ENCODE measurements at places on chromosomes 6 and 20.

DNA sequence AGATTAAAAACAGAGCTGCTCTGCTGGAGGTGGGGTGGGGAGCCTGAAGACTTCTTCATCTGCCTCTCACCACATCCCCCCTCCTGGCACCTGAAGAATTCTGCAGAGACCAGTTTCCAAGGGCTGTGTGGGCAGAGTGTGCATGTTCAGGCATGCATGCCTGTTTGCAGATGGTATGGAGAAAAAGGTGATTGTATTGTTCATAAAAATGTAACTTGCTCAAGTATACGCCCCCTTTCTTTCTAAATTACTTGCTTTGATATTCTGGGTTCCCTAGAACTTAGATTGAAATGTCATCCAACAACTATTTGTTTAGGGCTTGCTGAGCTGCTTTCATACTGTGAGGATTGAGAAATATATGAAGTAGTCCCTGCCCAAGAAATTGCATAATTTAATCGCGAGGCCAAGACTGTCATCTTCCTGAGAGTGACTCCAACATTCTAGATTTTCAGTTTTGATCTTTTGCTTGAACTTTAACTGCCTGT is 83.6 kb downstream of the LCA5 start:
- no peak for DNase-seq

DNA sequence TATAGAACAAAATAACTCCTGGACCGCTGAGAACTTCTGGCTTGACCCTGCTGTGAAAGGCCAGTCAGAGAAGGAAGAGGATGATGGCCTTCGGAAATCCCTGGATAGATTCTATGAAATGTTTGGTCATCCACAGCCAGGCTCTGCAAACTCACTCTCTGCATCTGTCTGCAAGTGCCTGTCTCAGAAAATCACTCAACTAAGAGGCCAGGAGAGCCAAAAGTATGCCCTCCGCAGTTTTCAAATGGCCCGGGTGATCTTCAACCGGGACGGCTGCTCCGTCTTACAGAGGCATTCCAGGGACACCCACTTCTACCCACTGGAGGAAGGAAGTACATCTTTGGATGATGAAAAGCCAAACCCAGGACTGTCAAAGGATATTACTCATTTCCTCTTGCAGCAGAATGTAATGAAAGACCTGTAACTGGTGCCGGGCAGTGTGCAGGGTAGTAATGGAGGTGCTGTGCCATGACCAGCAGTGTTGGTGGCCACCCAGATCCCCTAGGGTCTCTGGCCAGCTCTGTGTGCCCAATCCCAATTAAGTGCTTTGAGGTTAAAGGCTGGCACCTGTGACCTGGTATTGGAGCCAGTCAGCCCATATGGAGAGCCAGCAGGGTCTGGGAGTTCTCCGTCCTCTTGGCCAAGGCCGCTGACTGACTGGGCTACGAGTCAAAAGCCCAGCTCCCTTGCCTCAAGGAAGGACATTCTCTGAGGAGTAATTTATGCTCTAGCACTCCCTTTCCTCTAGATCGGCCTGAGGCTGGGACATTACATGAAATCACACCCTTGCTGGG is 87.1 kb downstream of the TRMT6 start:
- DNase-seq, result no peak

DNA sequence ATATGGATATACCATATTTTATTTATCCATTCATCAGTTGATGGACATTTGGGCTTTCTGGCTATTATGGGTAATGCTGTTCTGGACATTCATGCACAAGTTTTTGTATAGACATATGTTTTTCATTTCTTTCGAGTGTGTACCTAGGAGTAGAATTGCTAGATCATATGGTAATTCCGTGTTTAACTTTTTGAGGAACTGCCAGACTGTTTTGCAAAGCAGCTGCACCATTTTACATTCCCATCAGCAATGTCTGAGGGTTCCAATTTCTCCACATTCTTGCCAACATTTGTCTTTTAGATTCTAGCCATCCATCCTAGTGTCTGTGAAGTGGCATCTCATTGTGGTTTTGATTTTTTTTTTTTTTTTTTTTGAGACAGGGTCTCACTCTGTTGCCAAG is 20.8 kb downstream of the SRC start:
- DNase-seq, result no peak

GRCh38 chr6:4388675-4389074 is 253.3 kb upstream of the ECI2 start:
- DNase-seq, result no peak

GRCh38 chr6:25882051-25882496 is 8.0 kb upstream of the SLC17A3 start:
- peak; percentile 68 for DNase-seq

DNA sequence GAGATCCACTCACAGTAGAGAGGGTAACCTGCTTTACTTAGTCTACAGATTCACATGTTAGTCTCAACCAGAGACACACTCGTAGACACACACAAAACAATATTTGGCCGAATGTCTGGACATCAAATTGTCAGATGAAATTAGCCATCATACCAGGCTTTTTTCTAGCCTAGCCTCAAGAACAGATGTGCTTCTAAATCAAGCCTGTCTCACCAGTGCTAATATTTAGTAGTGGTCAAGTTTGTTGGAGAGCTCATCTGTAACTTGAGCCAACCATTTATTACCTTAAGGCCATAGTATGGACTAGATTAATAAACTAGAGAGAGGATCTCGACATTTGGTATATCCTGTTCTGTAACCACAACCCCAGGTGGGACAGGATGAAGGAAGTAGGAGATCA is 1118.8 kb upstream of the MAP3K7 start:
- DNase-seq, result no peak

DNA sequence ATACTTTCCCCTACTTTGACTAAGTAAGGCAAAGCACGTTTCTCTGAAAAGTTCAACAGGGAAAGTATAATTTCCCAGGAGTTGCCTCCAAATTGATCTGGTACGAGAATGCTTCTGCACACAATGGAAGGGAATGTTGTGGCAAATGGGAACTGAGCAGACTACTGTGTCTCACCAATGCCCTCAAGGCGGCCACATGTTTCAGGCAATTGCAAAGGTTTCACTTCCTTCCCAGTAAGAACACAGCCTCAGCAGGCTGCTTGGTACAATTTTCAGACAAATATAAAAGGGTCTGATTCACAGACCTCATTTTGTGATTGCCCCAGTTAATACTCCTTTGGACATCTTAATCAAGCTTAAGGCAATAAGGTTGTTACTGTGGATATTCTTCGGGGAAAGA is 71.2 kb downstream of the KIAA0319 start:
- no peak for DNase-seq

DNA sequence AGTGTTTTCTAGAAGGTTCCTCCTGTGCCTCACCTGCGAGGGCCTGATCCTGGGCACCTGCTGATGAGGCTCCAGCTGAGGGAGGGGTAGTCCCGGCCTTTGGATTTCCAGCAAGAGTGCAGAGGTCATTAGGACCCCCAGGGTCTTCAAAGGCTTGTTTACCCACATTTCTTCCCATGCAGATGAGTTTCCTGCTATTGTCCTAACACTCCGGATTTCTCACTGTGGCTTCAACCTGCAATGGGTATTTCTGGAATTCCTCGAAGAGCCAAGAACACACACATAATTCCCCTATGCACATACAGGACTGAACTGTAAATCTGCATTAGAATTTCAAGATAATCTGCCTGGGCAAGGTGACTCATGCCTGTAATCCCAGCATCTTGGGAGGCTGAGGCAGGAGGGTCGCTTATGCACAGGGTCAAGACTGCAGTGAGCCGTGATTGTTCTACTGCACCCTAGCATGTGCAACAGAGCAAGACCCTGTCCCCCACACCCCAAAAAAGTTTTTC is 53.9 kb downstream of the ADNP start:
- DNase-seq, result no peak

DNA sequence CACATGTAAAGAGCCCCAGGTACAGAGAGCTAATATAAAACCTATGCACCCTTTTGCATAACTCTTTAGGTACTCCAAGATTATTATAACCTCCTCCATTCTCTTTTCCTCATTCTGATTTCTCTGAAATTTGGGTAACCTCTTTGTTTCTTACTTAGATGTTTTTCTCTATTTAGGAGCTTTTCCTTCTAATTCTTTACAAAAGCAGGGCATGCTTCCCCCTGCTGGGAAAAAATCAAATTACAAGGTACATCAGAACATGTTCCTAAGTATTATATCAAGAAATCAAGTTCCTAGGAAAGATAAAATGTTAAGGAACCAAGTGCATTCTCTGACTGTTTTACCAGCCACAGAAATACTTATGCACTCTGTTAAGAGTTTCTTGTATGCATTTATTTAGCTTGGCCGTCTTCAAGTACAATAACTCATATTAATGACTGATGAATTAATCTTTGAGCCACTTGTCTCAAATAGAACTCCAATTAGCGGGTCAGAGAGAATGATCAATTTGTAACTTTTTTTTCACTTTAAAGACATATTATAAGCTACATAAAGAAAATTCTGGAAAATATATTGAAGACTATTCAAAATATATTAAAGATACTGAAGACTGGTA is 2.1 kb downstream of the KHDRBS2 start:
- DNase-seq, result no peak

DNA sequence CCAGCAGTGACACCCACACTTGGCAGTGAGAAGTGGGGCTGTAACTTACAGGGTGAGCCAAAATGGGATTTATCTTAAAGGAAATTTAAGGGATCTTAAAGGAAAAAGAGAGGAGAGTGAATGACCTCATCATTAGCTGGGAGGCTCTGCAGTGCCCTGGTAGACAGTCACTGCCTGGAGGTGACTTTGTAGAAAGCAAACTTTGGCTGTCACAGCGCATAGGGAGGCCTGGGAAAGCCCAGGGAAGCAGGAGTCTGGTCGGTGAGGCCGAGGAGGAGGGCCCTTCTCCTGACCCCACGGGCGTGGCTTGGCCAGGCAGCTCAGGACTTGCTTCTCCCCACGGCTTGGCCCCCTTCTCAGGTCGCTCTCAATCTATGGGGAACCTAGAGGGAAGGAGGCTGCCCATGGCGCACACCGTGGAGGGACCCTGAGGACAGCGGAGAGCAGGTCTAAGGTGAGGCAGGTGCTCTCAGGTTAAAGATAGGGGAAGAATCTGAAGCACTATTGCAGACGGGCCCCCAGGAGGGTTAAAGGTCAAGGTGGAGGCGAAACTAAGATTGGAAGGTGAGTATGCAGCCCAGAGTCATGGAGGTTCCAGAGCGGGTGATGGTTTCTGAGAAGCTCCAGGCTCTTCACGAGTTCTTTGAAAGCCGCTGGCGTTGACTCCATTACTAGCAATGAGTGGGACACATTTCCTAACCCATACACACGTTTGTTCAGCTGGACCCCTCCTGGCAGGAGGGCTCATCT is 15.6 kb upstream of the RIPK1 start:
- DNase-seq, result no peak

DNA sequence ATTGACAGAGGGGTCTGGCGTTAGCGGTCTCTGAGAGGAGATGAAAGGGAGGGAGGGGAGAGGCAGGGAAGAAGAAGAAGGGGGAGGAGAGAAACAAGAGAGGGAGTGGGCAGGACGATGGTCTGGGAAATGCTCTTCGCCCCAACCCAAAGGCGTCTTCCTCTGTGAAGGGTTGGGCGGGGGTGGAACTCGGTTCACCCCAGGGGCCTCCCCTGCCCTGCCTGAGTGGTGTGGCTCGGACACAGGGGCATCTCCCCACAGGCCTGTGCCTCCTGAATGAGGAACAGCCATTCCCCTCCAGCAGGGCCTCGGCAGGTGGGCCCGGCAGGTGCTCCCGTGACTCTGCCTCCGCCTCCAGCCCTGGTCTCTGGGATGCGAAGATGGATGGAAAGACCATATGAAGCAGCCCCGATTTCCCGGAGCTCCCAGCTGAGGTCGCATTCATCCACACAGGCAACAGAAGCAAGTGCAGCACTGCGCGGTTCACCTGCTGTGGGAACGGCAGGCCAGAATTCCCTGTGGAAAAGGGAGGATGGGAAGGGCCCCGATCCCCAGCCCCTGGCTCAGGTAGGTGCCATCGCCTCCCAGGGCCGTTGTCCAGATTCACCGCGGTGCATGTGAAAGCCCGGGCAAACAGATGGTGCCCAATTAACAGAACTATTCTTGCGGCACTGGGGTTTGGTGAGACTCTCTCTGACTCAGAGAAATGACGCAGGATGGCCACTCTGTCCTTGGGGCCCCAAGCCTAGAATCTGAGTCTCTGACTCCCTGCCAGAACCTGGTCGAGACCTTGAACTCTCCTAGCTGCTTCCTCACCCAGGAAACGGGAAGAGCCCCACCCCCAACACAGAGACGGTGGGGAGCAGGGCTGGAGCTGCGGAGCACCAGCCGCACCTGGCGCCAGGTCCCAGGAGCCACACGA is 29.4 kb upstream of the RPS6KA2 start:
- no peak for DNase-seq

DNA sequence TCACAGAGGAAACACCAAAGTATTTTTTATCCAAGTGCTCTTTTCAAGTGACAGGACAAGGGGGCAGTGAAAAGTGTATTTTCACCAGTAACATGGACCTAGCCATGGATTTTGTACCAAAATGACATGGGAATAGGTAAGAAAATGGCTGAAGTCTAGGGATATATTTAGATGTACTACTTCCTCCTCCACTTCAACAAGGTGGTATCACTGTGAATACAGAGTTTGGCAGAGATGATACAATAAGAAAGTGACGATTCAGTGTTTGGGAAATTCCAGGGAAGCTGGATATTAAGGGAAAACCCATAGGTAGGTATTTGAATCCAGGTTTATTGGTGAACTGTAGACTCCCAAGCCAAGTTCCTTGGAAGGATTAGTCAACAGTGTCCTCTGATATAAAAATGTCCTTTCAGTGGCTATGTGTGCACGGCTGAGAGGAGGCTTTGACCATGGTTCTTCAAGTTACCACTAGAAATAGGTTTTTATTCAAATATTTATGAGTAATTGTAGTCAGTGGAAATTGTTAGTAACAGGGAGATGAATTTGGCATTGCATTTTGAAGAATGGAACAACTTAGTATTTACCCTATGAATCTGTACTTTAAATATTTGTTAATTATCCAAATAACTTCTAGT is 356.0 kb upstream of the CITED2 start:
- DNase-seq, result no peak

DNA sequence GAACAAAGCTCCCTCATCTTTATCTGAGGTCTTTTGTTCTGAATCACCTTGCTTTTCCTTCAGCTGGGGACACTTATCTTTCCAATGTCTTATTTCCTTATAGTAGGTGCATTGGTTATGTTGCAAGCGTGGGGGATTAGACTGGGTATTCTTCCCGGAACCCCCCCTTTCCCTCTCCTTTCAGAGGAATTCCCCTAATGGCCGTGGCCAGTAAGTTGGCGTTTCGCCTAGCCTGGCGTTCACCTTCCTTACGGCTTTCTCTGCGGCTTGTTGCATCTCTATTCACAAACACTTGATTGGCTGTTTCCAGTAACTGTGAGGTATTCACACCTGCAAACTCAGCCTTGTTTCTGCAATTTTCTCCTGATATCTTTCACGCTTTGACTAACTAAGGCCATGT is 32.8 kb upstream of the FABP7 start:
- DNase-seq, result no peak

DNA sequence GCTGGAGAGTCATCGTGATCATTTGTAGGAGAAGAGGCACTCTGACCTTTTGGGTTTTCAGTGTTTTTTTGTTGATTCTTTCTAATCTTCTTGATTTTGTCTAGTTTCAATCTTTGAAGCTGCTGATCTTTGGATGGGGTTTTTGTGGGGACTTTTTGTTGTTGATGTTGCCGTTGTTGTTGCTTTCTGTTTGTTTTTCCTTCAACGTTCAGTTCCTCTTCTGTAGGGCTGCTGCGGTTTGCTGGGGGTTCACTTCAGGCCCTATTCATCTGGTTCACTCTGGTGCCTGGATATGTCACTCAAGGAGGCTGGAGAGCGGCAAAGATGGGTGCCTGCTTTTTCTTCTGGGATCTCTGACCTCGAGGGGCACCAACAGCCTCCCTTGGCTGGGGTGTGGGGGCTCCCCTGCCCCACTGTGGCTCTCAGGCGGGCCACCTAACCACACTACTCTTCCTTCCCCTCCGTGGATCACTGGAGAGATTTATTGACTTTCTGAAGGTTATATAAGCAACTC is 21.5 kb upstream of the TMEM244 start:
- DNase-seq, result no peak

- DNase-seq, result no peak
Observed at GRCh38 chr20:9491324-9491723, 23.1 kb upstream of the LAMP5 start.

Data from activated T-cell treated with anti-CD3 and anti-CD28 coated beads, Interleukin-2, amount 50 U/mL, for 24 hours (primary cell).